Smooth muscle cell of the brain vasculature (primary cell): ENCODE measurements at places on chromosomes 2 and 18.

- DNase-seq = no peak
Measured at GRCh38 chr2:85132834-85133637, at the start of gene TCF7L1. Gene TCF7L1, plus strand, starts transcription at chr2:85133392. Its CDS starts 293 bp downstream, at chr2:85133685.

- DNase-seq = no peak
Measured at GRCh38 chr18:32530947-32531651, 60.4 kb upstream of the GAREM1 start.

GRCh38 chr2:240579771-240580614 is 6.5 kb upstream of the CAPN10 start:
- DNase-seq = no peak

DNA sequence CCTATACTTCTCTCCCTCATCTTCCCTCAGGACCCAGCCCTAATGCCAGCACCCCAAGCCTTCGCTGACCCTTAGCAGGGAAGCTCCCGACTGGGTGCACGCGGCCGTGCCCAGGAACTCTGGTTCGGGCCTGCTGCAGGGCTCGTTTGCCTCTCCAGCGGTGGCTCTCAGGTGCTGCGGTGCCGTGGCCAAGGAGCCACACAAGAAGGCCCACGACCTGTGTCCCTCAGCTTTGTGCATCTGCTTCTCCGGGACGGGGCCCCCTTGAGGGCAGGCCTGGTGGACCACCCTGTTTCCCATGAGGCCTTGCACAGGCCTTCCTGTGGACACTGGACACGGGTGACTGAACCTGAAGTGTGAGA is 17.7 kb downstream of the BOK start:
- no peak for DNase-seq

GRCh38 chr2:56729212-56729611 is 545.4 kb downstream of the CCDC85A start:
- no peak for DNase-seq

- DNase-seq = no peak
Measured at GRCh38 chr2:101614127-101614759, 83.3 kb upstream of the MAP4K4 start.

GRCh38 chr2:200428961-200429665 is 80.8 kb downstream of the KCTD18 start:
- no peak for DNase-seq

DNA sequence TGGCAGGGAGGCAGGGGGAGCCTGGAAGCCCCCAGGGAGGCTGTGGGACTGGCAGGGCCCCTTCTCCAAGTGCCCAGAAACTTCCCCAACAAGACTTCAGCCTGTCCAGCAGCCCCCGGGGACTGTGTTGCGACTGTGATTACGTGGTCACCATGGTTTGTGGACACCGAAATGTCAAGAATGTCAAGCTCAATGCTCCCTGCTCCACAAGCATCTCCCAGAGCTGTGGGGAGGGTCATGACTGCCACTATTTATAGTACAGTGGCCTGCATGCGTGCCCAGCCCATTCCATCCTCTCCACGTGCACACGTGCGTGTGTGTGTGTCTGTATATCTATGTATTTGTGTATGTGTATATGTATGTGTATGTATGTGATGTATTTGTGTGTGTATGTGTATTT is 93.8 kb upstream of the MBOAT2 start:
- no peak for DNase-seq

- no peak for DNase-seq
Measured at GRCh38 chr18:21742315-21742687, 1.7 kb downstream of the MIB1 start.

DNA sequence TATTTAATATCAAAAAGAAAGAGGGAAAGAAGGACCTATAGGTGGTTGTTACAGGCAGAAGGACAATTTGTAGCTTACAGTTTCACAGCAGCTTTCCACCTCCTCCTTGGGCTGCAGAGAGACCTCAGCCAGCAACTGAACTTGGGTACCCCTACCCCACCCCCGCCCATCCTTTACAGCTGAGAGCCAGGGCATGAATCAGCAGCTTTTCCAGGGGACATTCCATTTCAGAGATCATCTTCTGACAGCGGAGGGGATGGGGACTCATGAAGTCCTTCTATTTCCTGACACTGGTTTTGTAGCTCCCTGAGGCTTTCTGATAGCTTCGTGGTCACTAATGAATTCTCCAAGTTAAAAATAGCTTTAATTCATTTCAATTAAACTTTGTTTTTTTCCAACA is 96.4 kb downstream of the ITGB1BP1 start:
- DNase-seq = no peak

GRCh38 chr2:215577356-215577755 is 141.5 kb upstream of the FN1 start:
- DNase-seq = no peak

- no peak for DNase-seq
Measured at GRCh38 chr2:235105821-235106359, 154.1 kb downstream of the SH3BP4 start.
